ENCODE measurements at places on chromosomes 12 and 14.

DNA sequence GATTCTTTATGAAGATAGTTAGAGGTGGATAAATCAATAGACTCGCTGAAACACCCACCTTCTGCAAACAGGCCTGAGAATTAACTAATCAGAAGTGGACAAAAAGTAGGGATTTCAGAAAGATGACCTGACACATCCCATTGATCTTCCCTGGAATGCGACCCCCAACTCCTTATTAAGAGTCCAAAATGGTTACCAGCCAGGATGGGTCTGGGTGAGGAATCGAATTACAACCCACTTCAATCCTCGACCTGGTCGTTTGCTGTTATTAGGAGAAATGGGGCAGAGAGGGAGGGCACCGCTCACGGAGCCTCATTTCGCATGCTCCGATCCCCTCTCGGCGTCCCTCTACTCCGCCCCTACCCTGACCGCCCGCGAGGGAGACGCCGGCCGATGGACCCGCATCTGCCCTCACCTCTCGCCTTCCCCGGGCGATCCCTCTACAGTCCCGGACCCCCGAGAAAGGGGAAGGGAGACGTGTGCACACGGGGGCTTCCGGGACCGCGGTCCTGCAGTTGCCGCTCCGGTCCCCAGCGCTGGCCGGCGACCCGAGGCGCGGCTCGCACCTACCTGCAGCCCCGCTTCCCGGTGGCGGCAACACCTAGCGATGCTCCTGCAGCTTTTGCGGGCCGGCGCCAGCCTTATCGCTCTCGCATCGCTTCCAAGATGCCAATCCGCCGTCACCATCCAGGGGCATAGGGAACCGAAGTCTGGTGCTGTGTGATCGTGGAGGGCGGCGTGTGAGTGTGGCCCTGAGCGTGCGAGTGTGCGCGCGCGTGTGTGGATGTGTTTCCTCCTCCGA is 69.3 kb upstream of the USP15 start:
- no peak for ATAC-seq

DNA sequence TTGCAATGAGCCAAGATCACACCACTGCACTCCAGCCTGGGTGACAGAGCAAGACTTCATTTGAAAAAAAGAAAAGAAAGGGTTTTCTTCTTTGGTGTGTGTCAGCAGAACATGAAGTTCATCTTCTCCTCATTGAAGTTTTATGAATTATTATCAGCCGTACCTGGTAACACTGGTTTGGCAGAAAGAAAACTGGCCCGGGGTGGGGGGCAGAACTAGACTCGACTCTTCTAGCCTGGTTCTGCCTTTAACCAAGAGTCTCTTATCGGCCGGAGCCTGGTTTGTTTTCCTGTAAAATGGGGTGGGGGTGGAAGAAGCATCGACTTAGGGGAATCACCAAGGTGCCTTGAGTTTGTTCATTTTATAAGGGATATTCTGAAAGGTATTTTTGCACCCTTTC is 64.1 kb downstream of the TECPR2 start:
- no peak for ATAC-seq

DNA sequence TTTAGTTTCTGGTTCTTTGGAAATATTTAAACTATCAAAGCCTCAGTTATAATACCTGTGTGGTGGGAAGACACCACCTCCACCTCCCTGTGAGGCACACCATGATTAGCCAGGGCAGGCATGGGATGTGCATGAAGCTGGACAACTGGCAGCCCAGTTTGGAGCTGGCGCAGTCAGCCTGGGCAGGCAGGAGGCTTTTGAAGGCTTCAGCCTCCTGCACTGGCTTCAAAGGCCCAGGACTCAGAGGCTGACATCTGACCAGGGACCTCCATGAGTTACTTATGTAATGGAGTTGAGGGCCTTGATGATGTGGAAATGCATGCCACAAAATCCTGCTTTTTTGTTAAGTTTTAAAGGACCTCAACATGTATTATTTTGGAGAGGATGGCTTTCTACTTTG is 30.3 kb downstream of the C14orf132 start:
- no peak for ATAC-seq

DNA sequence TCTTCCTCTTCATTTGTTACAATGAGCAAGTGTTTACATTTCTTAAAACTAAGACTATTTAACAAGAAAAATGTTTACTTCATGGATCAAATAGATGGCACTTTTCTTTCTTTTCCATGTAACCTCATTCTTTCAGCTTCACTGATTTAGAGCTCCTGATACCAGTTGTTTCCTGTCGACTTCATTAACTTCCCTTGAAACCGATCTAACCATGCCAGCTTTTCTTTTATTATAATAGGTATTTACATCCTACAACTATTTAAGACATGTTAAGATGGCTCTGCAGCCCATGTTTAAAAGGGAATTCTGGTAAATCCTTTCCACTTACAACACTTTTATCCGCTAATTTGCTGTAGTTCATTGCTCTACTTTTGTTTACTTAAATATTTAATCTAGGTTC is 107.3 kb upstream of the DCN start:
- ATAC-seq = no peak

DNA sequence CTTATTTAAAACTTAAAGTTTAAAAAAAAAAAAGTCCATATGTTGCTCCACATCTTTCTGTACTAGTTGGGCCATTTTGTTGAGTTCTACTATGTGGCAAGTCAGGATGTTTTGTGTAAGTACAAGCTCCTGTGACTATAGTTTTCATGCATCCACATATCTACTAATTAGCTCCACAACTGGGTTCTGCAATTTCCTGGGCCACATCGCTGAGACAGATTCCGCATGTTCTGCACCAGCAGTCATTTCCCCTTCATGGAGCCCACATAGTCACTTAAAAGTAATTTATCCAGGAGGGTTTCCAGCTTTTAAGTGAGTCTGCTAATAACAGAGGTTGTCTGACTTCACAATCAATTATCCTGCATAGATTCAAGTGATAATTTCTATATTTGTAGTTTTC is 461.4 kb downstream of the ZFP36L1 start:
- ATAC-seq = no peak

GRCh38 chr12:52740584-52740983 is 36.6 kb downstream of the KRT76 start:
- no peak for ATAC-seq

DNA sequence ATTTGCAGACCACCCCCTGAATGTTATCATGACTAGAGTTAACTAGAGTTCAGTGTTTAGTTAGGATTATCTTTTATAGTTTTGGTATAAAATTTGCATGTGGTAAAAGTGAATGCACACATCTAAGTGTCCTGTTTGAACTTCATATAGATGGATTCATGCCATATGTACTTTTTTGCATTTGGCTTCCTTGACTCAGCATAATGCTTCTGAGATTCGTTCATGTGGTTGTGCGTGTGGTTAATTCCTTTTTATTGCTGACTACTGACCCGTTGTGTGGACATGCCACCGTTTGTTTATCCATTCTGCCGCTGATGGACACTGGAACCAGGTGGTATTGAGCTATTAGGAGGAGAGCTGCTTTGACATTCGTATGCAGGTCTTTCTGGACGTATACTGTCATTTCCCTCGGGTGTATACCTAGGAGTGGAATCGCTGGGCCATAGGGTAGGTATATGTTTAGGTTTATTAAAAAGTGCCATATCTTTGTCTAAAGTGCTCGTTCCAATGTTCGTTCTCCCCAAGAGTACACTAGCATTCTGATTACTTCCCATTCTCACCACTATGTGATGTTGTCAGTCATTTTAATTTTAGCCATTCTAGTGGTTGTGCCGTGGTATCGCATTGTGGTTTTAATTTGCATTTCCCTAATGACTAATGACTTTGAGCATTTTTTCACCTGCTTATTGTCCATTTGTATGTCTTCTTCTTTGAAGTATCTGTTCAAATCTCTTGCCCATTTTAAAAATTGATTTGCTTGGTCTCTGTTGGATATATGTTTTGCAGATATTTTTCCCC is 37.7 kb downstream of the RIN3 start:
- ATAC-seq = no peak

DNA sequence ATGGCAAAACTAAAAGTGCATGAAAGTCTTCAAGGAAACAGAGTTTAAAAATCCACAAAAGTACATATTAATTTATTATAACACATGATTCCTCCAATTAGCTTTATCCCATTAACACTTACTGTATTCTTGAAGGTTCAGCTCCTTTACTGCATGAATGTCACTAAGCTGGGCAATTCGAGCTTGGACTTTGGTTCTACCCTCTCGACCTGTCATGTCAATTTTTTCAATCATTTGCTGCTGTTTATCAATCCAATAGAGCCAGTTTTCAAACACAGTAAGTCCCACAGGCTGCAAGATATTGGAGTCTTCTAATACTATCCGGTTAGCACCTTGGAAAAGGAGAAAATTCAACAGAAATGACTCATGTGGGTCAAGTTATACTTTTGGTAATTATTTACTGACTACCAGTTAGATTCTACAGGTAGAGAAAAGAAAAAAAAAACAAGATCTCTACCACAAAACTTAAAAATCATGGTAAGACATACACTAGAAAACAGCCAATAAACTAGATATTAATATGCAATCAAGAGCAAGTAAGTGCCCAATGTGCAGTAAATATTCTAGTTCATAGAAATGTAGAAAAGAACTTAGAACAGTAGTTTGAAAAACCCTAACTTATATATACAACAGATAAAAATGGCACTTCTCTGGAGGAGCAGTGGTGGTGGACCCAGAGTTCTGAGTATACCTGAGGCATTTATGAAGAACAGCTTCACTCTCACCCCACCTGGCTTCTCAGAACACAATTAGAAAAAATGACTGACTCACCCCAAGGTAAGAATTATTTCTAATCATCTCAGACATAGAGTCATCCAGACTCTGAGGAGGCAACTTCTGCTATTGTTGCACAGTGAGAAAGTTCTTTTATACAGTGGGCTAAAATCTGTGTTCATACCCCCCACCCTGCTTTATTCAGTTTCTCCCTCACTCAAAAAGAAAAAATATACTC is 67.7 kb downstream of the BCL2L14 start:
- no peak for ATAC-seq

DNA sequence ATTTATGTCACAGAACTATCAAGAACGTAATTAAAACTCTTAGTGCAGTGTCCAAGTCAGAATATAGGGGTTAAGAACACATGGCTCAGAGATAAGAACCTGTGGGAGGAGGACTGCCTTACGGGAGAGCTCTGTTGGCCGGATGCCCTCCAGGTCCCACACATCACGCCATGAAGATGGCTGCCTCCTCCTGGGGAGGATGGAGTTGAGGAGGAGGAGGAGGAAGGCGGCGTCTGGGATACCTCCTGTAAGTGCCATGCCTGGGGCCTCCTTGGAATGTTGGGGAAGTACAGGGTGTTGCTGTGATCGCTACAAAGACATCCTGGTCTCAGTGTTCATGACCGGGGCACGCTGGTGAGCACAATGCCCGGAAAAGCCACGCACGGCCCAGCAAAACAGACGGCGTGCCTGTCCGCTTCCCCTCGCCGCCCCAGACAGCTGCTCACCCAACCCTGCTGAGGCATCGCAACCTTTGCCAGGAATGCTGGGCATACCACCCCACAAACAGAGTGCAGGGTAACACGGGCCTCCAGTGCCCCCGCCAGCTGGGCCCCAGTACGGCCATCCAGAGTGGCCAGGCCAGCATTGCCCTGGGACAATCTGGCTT is 28.7 kb upstream of the CD9 start:
- no peak for ATAC-seq

DNA sequence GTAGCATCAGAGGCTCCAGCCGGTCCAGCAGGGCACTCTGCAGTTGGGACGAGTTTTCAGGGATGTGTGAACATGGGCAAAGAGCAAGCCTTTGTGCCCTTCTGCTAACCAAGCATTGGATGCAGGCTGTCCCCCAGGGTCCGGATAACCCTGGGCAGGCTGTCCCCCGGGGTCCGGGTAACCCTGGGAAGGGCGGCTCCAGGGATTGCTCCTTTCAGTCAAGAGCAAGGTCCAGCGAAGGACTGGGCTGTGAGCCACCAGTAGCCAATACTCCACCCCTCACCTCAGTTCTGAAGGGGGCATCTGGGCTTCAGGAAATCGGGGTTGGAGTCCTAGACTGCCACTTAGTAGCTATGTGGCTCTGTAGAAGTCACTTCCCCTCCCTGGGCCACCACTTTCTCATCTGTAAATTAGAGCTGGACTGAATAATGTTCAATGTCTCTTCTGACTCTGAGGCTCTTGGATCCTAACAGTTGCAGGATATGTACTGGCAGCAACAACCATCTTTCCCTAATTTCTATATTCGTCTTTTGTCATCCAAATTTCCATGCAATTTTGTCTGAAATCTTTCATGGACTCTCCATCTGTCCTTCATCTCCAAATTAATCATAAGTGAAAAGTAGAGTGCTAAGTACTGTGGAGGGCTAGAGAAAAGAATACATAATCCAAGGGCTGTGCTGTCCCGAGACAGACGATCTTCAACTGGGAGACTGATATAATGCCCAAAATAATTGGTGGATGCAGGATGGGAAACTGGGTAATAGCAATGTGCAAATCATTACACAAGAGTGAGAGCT is 137.4 kb upstream of the NTF3 start:
- ATAC-seq = no peak

All from motor neuron (in vitro differentiated cells).